ENCODE measurements at places on chromosomes 3 and 15. TPM values are rescaled to one million over a fixed set of nuclear protein-coding genes. Genes with fewer than 3 reads are reported as not detected.

ADAMTS17 gene
- total RNA-seq = 0.75 TPM

IMPG2 gene
- 0.54 TPM for total RNA-seq

WDR72 gene
- total RNA-seq = not detected

TMED3 gene
- 148 TPM for total RNA-seq

ETV5 gene
- 30.3 TPM for total RNA-seq

ADPRH gene
- total RNA-seq = 2.5 TPM

CLSTN2 gene
- total RNA-seq = 0.09 TPM

C3orf22 gene
- not detected for total RNA-seq

SPINK8 gene
- total RNA-seq = not detected

ASB14 gene
- not detected for total RNA-seq

HTR3E gene
- not detected for total RNA-seq

AP3B2 gene
- not detected for total RNA-seq

COL6A5 gene
- not detected for total RNA-seq

TNIK gene
- 40.1 TPM for total RNA-seq

CDHR4 gene
- total RNA-seq = not detected

RHCG gene
- total RNA-seq = 0.09 TPM
